Central memory CD8-positive, alpha-beta T cell (primary cell): ENCODE measurements at places on chromosomes 12 and 14.

DNA sequence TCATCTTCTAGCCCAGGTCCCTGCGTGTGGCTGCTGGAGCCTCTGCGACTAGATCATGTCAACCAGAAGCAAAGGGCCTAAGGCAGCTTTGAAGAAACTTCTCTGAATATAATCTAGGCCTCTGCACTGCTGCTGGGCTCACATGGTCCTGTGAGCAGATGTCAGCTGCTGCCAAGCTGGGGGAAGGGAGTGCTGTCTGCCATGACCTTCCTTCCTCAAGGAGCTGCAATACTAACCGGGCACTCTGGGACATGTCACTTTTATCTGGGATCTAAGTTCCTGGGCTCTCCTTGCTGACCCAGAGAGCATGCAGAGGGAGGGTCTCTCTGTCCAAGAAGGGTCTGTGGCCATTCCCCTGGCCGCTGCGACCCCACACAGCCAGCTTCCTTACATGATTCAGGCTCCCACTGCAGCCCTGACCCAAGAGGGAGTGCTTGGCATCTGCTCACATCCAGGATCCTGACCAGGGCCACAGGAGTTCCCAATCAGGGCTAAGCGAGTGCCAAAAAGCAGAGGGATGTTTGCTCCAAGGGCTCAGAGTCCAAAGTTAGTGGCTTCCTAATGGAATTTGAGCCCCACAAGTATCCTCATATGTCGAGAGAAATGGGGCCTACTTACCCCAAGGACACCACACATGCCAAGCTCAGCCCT lies 74.0 kb downstream of the PLEKHG3 start:
- H3K27ac ChIP-seq = no peak overlapping the region
- H3K4me1 ChIP-seq = no peaks in the 10 kb centered on the region
- no peaks in the 10 kb centered on the region for H3K27me3 ChIP-seq

DNA sequence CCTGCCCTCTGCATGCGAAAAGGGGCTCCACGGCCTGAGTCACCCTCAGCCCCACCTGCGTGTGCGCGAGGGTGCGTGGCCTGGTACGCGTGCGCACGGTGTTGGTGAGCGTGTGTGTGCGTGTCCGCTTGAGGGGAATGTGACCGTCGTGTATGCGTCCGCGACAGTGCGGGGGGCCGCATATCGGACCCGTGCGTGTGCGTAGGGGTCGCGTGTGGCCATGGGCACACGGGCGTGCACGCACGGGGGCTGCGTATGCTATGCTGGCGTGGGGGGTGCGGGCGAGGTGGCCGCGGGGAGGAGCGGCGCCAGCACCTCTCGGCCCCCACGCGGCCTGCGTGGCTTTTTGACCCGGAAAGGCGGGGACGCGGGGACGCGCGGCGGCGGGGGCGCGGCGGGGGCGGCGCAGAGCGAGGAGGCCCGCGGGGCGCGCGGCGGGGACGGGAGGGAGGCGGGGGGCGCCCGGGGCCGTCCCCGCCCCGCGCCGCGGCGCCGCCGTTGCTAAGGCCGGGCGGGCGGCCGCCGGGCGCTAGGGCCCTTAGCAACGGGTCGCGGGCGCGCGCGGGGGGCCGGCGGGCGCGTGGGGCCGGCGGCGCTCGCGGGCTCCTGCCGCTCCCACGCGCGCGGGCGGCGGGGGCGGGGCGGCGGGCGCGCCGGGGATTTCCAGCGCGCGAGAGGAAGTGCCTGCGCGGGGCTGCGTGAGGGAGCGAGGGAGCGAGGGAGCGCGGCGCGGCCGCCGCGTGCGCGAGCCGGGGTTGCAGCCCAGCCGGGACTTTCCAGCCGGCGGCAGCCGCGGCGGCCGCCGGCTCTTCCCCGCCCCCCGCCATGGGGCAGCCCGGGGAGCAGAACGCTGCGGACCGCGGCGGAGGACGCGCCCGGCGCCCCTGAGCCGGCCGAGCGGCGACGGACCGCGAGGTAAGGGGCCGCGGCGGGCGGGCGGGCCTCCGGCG lies at the start of gene TRAF3:
TSS of gene TRAF3 (plus strand) at position 689 of the 950 bp plus-strand sequence. CDS start 92,753 bp downstream, outside the sequence.
- H3K36me3 ChIP-seq = peaks cover 27% of the 10 kb centered on the region
- peak within 1 kb of the TSS; percentile 88 for H3K4me3 ChIP-seq
- H3K27me3 ChIP-seq = no peaks in the 10 kb centered on the region
- peak within 1 kb of the TSS; percentile 98 for H3K27ac ChIP-seq
- peaks cover 42% of the 10 kb centered on the region for H3K4me1 ChIP-seq
- peak; percentile 85 for DNase-seq

GRCh38 chr12:45342171-45342570 lies 126.3 kb downstream of the ANO6 start:
- H3K4me1 ChIP-seq = no peaks in the 10 kb centered on the region
- H3K27ac ChIP-seq = no peak overlapping the region
- peaks cover 6% of the 10 kb centered on the region for H3K36me3 ChIP-seq
- DNase-seq = no peak
- H3K4me3 ChIP-seq = no peak overlapping the region
- no peaks in the 10 kb centered on the region for H3K27me3 ChIP-seq

GRCh38 chr14:57875985-57876384 lies 10.1 kb upstream of the SLC35F4 start:
- DNase-seq = no peak
- H3K36me3 ChIP-seq = no peaks in the 10 kb centered on the region
- H3K27me3 ChIP-seq = no peaks in the 10 kb centered on the region
- H3K4me3 ChIP-seq = no peak overlapping the region
- no peak overlapping the region for H3K27ac ChIP-seq

- no peak overlapping the region for H3K4me3 ChIP-seq
- H3K36me3 ChIP-seq = no peaks in the 10 kb centered on the region
- no peaks in the 10 kb centered on the region for H3K4me1 ChIP-seq
Observed at GRCh38 chr14:26128931-26129671, 468.7 kb downstream of the NOVA1 start.

GRCh38 chr12:128830505-128830893 lies 6.7 kb upstream of the SLC15A4 start:
- no peaks in the 10 kb centered on the region for H3K27me3 ChIP-seq
- H3K4me3 ChIP-seq = peak overlapping the region; percentile 48
- DNase-seq = no peak
- H3K27ac ChIP-seq = peak overlapping the region; percentile 85
- no peaks in the 10 kb centered on the region for H3K36me3 ChIP-seq

DNA sequence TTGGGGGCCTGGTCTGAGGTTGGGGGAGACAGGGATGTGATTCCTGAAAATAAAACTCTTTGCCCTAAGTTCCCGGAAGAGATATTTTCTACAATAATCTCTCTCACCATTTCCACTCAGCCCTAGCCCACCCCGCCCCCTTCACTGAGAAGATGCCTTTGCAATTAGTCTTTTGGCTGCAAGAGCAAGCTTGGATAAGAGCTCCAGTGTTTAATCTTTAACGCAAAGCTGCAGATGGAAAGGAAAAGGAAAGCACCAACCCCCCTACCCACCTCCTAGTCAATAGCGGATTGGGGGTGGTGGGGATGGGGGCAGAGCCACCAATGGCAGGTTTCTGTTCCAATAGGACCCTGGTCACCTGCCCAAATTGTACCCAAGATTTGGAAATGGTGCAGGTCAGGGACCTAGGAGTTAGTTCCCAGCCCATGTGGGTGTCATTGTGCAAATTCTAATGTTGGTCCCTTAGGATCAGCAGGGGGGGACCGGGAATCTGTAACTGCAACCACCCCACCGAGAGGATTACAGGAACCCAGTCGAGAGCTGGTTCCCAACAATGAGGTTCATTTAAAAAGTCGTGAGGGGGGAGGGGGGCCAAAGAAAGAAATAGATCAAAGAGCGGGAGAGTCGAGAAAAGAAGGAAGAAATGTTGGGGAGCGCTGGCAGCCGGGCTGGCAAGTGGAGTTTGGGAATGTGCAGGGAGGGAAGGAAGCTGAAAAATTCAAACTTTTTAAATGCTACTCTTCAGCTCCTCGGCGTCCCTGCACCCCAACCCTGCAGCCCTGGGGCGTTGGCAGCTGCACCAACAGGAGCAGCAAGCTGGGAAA lies 1.6 kb downstream of the ZFP36L1 start:
- DNase-seq = no peak
- peak overlapping the region; percentile 99 for H3K27ac ChIP-seq
- H3K36me3 ChIP-seq = peaks cover 91% of the 10 kb centered on the region
- peak overlapping the region; percentile 94 for H3K4me3 ChIP-seq

GRCh38 chr12:23816394-23816851 lies 133.0 kb downstream of the SOX5 start:
- H3K27ac ChIP-seq = no peak overlapping the region
- DNase-seq = no peak

GRCh38 chr12:42892702-42893551 lies 303.4 kb upstream of the PRICKLE1 start:
- no peak overlapping the region for H3K4me3 ChIP-seq
- H3K27me3 ChIP-seq = no peaks in the 10 kb centered on the region
- no peak overlapping the region for H3K27ac ChIP-seq
- H3K4me1 ChIP-seq = no peaks in the 10 kb centered on the region
- DNase-seq = no peak
- no peaks in the 10 kb centered on the region for H3K36me3 ChIP-seq
